ENCODE measurements at places on chromosomes 12 and 14.

DNA sequence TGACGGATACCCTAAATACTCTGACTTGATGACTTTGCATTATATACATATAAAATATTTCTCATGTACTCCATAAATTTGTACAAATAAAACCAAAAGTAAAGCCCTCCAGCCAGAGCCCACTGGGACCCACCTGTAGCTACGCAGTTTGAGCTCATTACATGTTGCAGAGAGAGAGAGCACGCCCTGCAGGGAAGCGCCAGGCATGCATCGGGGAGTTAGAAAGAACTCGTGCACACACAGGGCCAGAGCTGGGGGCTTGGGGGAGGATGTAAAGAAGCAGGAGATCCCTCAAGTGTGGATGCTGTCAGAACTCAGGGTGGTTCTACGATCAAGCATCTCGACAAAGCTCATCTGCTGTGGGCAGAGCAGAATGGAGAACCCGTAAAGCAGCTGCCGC, 178.5 kb upstream of the RTL1 start:
- DNase-seq, result no peak

- no peak for DNase-seq
These were observed 90.0 kb downstream of the CAPZA3 start for GRCh38 chr12:18827913-18828312.

DNA sequence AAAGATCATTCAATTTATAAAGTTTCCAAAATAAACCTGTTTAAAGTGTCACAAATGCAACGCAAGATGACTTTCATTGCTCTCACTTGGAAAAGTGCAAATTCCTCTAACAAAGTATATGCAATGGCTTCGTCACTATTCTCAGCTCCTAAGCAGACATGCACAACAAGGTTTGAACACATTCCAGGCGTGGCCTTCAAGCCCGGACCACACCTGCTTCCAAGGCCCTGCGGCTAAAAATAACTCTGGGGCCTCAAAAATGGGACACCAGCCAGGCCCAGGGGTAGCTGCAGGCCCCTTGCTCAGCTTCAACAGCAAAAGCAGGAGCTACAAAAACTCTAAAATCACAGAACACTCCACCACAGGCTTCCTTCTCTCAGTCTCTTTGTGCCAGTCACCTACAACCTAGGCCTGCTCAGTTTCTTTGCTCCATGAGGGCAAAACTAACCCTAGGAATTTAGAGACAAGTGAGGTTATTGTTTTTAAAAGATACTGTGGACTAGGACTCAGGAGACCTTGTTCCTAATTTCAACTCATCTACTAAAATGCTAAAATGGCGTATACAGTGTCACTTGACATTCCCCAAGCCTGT, 29.3 kb downstream of the DUSP16 start:
- no peak for DNase-seq

DNA sequence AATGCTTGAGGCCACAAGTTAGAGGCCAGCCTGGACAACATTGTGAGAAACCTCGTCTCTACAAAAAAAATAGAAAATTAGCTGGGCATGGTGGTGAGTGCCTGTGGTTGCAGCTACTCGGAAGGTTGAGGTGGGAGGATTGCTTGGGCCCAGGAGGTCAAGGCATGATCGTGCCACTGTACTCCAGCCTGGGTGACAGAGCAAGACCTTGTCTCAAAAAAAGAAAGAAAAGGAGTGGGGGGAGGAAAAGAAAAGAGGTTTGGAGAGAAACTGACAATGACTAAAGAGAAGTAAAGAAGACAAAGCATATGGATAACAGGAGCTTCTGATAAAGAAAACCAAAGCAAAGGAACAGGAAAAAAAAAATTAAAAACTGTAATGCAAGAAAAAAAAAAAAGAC, 37.4 kb upstream of the SELPLG start:
- DNase-seq, result no peak

All from activated CD4-positive, alpha-beta memory T cell treated with anti-CD3 and anti-CD28 coated beads for 36 hours (primary cell).